ENCODE measurements at places on chromosomes 1 and 21.

DNA sequence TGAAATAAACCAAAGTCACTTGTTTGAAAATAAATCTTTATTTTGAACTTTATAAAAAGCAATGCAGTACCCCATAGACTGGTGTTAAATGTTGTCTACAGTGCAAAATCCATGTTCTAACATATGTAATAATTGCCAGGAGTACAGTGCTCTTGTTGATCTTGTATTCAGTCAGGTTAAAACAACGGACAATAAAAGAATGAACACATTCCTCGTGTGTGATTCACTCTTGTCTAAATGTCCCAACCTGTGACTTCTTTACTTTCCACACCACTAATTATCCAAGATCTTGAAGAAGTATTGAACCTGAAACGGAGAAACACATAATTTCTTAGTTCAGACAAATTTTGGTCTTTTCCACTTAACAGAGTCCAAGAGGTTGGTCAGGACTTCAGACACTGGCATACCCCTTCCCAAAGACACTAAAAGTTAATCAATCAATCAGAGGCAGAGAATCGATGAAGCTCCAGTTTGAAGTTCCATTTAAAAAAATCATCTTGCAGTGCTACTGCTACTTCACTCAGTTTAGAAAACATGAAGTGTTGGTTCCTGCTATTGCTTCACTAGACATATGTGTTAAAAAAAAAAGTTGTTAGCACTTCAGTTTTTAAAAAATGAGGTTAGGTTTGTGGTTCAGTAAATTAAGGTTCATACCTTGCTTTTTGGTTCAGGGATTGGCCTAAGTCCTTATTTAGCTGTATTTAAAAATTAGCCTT lies 26.2 kb downstream of the ATP1B1 start:
- H3K27ac ChIP-seq, result no peak overlapping the region
- no peaks in the 10 kb centered on the region for H3K4me1 ChIP-seq
- no peak overlapping the region for H3K4me3 ChIP-seq

GRCh38 chr1:113396102-113396501 lies 5.8 kb downstream of the MAGI3 start:
- H3K27ac ChIP-seq, result no peak overlapping the region
- H3K4me3 ChIP-seq, result no peak overlapping the region
- DNase-seq, result no peak
- no peaks in the 10 kb centered on the region for H3K36me3 ChIP-seq
- H3K4me1 ChIP-seq, result peaks cover 7% of the 10 kb centered on the region

DNA sequence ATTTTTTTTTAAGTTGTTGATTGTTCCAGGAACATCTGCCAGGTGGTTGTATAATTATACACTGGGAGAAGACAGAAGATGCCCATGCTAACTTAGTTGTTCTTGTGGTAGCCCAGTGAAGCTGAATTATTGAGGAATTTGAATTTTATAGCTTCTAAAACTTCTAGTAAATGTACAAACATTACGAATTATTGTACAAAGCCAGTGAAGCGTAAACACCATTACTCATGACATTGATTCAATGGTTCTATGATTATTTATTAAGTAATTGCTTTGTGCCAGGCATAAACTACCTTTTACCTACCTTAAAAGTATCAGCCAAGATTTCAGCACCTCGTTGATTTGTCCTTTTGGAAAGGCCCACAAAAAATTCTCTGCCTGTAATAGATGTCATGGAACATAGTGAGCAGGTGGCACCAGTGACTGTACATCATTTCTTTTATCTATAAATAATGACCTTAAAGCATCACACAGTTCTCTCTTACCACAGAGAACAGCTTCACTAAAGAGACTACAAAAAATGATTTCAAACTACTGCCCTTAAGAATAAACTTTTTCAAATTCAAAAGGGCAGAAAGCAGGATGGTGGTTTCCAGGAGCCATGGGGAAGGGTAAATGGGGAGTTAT lies 74.9 kb upstream of the BCL10 start:
- H3K4me3 ChIP-seq, result no peak overlapping the region
- H3K27ac ChIP-seq, result no peak overlapping the region
- H3K4me1 ChIP-seq, result no peaks in the 10 kb centered on the region
- DNase-seq, result no peak
- no peaks in the 10 kb centered on the region for H3K36me3 ChIP-seq

GRCh38 chr1:47709019-47709871 lies 271.4 kb downstream of the FOXD2 start:
- peak overlapping the region; percentile 59 for H3K4me3 ChIP-seq
- no peaks in the 10 kb centered on the region for H3K36me3 ChIP-seq

GRCh38 chr21:26977746-26978145 lies 10.9 kb upstream of the ADAMTS5 start:
- no peak for DNase-seq
- H3K36me3 ChIP-seq, result no peaks in the 10 kb centered on the region
- H3K4me1 ChIP-seq, result peaks cover 3% of the 10 kb centered on the region
- no peak overlapping the region for H3K4me3 ChIP-seq
- H3K27ac ChIP-seq, result no peak overlapping the region

GRCh38 chr1:20395255-20395654 lies 90.8 kb downstream of the CAMK2N1 start:
- H3K4me3 ChIP-seq, result no peak overlapping the region
- no peak for DNase-seq
- H3K36me3 ChIP-seq, result no peaks in the 10 kb centered on the region
- H3K4me1 ChIP-seq, result no peaks in the 10 kb centered on the region

DNA sequence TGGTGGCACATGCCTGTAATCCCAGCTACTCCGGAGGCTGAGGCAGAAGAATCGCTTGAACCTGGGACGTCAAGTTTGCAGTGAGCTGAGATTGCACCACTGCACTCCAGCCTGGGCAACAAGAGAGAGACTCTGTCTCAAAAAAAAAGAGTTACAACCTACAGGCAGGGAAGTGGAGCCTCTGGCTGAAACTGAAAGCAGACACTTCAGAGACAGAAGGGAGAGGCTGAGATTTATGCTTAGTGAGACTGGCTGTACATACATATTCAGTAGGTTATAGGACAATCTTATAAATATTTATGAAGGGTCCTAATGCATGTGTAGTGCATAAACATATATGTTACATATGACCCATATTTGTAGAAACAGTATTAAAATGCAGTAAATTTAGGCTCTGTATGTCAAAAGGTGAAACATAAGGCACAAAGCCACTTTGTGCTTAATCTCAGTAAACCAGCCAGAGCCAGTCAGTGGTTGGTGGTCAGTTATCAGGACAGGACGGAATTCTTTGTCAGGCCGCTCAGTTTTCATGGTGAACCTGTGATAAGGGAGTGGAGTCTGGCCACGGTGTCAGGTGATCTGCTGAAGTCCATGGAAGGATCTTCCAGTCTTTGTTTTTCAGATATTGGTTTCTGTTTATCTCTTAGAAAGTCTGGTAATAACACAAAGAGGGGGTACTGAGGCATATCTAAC lies 13.7 kb downstream of the RHEX start:
- no peak overlapping the region for H3K27ac ChIP-seq
- H3K4me1 ChIP-seq, result peaks cover 39% of the 10 kb centered on the region
- H3K27me3 ChIP-seq, result no peaks in the 10 kb centered on the region

GRCh38 chr1:176501599-176501998 lies 38.6 kb downstream of the PAPPA2 start:
- H3K4me3 ChIP-seq, result no peak overlapping the region
- no peaks in the 10 kb centered on the region for H3K27me3 ChIP-seq
- H3K36me3 ChIP-seq, result no peaks in the 10 kb centered on the region
- no peak for DNase-seq
- no peaks in the 10 kb centered on the region for H3K4me1 ChIP-seq

DNA sequence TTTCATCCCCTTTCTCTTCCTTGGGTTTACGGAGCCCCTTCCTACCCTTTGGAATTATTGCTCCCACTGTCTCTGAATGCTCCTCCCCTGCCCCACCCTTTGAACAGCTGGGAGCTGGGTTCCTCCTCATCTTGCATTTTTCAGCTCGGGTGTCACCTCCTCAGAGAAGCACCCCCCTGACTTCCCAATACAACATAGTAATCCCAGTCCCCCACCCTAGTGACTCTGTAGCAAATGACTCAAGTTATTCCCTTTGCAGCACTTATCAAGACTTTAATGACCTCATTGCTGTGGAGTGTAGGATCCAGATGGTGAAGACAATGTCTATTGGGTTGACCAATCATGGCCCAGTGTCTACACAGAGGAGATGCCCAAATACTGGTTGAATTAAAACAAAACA lies 8.9 kb upstream of the VWA5B1 start:
- no peaks in the 10 kb centered on the region for H3K36me3 ChIP-seq
- peaks cover 4% of the 10 kb centered on the region for H3K27me3 ChIP-seq
- H3K4me3 ChIP-seq, result no peak overlapping the region
- no peaks in the 10 kb centered on the region for H3K4me1 ChIP-seq
- no peak for DNase-seq

DNA sequence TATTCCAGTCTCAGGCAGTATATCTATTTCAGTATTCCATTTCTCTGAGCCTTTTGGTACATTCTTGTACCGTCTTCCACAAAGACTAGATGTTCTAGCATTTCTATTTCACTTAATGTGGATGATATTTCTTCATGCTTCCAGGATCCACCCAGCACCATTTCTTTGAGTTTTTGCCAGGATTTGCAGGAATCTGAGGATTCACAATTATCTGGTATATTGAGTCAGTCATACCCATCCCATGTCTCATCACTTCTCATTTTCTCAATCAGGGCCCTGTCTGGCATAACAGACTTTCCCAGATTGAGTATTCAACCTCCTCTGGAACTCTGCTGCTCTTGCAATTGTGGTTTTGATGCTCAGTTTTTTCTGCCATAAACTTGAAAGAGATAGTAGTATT lies 20.9 kb upstream of the COL11A1 start:
- H3K27ac ChIP-seq, result no peak overlapping the region
- H3K27me3 ChIP-seq, result no peaks in the 10 kb centered on the region
- H3K36me3 ChIP-seq, result no peaks in the 10 kb centered on the region
- H3K4me3 ChIP-seq, result no peak overlapping the region

DNA sequence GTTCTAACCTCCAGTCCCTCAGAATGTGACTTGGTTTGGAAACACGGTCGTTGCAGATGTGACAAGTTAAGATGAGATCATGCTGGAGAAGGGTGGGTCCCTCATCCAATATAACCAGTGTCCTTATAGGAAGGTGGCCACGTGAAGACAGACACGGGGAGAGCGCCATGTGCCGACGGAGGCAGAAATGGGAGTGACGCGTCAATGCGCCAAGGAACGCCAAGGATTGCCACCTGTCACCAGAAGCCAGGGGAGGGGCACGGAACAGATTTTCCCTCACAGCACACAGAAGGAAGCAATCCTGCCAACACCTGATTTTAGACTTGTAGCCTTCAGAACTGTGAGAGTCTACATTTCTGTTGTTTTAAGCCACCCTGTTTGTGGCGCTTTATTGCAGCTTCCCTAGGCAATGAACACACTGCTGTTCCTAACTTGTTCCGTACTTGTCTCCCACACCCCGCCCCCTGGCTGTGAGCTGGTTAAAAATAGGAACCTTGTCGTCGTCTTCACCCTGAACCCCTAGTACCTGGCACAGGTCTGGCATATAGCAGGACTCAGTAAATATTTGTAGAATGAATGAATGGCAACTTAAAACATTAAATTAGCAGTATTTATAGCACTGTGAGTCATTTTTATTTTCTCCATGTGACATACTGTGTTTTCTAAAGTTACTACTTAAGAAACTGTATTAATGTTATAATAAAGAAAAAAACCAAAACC lies 14.2 kb downstream of the RIMS3 start:
- H3K4me1 ChIP-seq, result no peaks in the 10 kb centered on the region
- no peak overlapping the region for H3K4me3 ChIP-seq
- H3K36me3 ChIP-seq, result no peaks in the 10 kb centered on the region
- no peak overlapping the region for H3K27ac ChIP-seq
- H3K27me3 ChIP-seq, result peaks cover 45% of the 10 kb centered on the region
- DNase-seq, result no peak

Data from common myeloid progenitor, CD34-positive (primary cell).